ENCODE measurements at places on chromosomes 11 and 22.

- DNase-seq = no peak
Measured at GRCh38 chr11:118851970-118852369, 31.7 kb upstream of the CXCR5 start.

DNA sequence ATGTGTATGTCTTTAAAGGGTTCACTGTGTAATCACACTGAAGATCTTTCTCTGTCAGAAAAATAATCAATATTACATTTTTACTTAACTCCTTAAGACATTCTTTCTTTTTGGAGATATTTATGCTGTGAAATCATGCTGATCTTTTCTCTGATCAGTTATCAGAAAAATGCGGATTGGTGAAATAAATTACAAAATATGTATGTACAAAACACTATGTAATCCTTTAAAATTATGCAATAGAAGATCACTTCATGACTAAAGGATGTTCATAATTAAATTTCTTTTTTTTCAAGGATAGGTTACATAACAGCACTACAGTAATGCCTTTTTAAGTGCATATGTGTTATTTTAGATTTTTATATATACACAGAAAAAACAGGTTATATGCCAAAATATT, 24.7 kb downstream of the BTBD10 start:
- DNase-seq = no peak

DNA sequence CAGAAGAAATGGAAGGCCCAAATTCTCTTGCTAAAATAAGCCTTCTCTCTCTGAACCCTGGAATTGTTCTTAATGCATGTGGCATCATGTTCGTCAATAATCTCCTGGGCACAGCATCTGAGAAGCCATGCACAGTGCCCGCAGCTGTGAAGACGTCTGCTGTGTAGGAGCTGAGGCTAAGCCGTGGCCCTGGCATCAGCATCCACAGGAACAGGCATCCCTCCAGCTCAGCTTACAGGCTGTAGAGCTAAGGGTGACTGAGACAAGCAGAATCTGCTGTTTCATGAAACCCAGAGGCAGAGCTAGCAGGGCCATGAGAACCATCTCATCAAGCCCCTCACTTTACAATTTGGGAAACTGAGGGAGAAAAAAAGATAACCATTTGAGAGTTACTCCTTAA, 60.6 kb downstream of the SEZ6L start:
- no peak for DNase-seq

- no peak for DNase-seq
Measured at GRCh38 chr11:67492801-67493547, 10.1 kb downstream of the AIP start.

DNA sequence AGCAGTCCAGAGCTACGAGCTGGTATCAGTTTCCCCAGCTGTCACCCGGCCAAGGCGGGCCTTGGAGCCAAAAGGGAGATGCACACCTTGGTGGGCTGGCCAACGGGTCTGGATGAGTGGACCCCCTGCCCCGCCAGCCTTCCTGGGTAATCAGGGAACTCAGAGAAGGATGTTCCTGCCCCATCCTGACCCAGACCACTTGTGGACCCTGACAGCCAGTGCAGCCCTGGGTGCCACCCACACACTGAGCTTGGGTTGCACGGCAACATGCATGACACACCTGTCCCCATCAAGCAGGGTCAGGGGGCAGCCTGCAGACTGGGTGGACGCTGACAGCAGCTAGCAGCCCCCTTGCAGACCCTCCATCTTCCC, 8.6 kb downstream of the SLC25A1 start:
- no peak for DNase-seq

- no peak for DNase-seq
Measured at GRCh38 chr11:15177491-15177890, 62.8 kb downstream of the INSC start.

DNA sequence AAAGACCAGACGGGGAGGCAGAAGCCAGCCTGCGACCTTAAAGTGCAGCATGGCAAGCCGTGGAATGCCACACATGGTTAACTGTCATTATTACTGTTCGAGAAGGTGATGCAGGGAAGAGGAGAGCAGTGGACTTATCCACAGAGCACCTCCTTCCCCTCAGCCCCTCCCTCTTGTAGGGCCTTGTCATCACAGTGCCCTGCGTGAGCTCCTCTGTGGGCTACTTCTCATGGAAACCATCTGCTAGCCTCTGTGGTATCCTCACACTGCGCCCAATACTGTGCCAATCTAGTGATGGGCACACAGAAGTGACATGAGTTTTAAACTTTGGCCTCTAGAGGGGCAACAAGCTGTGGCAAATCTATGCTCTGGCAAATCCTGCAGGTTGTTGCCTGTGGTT, 18.2 kb upstream of the CCDC134 start:
- DNase-seq = no peak

DNA sequence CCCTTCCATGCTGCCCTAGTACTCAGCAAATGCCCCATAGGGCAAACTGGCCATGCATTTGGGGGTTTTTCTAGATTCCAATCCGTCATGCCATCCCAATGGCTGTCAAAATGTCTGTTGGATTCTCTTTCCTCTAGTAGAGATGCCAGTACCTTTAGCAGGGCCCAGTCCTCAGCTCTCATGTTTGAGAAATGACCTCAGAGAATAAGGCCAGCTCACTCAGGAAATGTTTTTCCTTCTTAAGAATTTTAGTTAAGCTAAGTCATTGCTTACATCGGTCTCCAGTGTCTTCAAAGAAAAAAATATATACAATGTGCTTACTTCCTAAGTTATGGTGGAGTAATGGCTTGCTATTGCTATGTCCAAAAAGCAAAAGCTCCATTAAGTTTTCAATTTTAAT, 14.1 kb upstream of the ALKBH3 start:
- no peak for DNase-seq

- DNase-seq = peak; percentile 71
Measured at GRCh38 chr11:66327171-66328030, 8.8 kb downstream of the RIN1 start.

DNA sequence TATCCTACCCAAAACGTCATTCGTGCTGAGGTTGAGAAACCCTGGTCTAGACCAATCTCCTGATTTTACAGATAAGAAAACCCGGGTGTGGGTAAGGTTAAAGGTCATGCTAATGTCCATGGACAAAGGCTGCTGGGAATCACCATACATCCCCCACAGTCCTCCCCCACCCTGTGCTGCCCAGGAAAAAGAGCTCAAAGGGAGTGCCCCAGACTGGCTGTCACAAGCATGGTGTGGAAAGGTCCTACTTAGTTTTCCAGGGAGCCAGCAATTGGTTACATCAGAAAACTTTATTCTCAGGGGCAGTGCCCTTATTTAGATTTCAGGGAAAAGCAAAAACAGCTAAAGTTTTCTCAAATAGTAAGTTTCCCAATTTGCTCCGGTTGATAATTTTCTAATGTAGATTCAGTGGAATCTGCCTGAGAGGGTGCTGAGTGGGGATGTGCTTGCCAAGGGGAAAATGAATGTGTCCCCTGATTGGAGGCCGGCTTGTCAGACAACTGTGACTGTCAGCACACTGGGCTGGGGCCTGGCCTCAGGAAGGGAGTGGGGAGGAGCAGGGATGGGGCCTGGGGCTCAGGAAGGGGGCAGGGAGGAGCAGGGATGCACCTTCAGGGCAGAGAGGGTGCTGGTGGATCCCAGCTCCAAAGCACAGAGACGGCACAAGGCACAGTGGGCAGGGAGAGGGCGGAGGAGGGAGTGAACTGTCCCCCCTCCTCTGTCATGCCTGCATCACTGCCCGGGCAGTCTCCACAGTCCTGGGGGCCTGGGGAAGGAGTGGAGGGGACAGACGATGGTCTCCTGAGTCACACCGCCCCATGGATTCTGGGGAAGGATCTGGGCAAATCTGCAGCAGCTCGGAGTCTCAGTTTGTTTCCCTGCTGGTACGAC, 263.6 kb downstream of the KIRREL3 start:
- DNase-seq = no peak

GRCh38 chr11:13286279-13286821, 8.8 kb downstream of the BMAL1 start:
- no peak for DNase-seq

- DNase-seq = no peak
Measured at GRCh38 chr11:79434283-79434682, 6.5 kb downstream of the TENM4 start.

GRCh38 chr22:19480173-19480568, 451 bp downstream of the CDC45 start:
- DNase-seq = no peak

- DNase-seq = no peak
Measured at GRCh38 chr11:35550374-35551036, 25.1 kb upstream of the PAMR1 start.

- no peak for DNase-seq
Measured at GRCh38 chr11:4084406-4085125, 10.0 kb upstream of the RRM1 start.

- no peak for DNase-seq
Measured at GRCh38 chr11:99098751-99099150, 78.0 kb downstream of the CNTN5 start.

GRCh38 chr11:9053316-9054035, 37.9 kb downstream of the SCUBE2 start:
- no peak for DNase-seq

- no peak for DNase-seq
Measured at GRCh38 chr11:119041821-119042514, 11.3 kb upstream of the SLC37A4 start.

- DNase-seq = peak; percentile 88
Measured at GRCh38 chr11:128448200-128448886, 139.0 kb downstream of the ETS1 start.

GRCh38 chr11:37786214-37786755, 1188.2 kb upstream of the RAG2 start:
- DNase-seq = peak; percentile 76

- no peak for DNase-seq
Measured at GRCh38 chr11:15705891-15706290, 591.2 kb downstream of the INSC start.

GRCh38 chr22:22074634-22075381, 92.2 kb upstream of the TOP3B start:
- DNase-seq = no peak

DNA sequence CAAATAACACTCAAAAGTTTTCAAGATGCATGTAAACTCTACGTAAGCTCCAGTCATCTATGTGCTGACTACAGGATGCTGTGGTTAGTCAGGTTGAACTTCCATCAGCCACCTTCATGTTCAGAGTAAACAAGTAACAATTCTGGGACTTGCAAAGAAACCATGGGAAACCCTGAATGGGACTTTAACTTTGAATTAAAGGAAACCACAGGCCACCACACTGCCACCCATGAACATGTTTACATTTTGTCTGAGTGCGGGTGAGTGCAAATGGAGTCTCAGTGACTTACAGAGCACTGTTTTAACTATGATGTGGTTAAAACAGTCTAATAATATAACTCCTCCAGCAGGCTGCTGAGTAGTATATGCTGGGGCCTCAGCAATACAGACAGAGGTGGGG, 12.9 kb upstream of the SYTL2 start:
- no peak for DNase-seq

GRCh38 chr11:63032457-63032856, 16.8 kb upstream of the SLC22A8 start:
- DNase-seq = no peak

DNA sequence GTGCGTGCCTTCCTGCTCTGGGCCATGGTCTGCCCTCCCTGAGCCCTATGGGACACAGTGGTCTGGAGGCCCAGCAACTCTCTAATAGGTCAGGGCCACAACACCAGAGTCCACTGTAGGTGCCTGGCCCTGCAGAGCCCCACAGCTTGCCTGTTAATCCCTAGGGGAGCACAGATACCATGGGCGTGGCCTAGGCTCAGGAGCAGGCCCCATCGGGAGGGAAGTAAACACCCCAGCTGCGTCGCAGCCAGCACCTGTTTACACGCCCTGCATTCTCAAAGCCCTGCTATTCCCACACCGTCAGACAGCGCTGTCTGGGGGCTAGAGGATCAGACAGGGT, 2.5 kb downstream of the KCTD17 start:
- no peak for DNase-seq

- DNase-seq = no peak
Measured at GRCh38 chr11:45104006-45104789, 42.2 kb upstream of the PRDM11 start.

DNA sequence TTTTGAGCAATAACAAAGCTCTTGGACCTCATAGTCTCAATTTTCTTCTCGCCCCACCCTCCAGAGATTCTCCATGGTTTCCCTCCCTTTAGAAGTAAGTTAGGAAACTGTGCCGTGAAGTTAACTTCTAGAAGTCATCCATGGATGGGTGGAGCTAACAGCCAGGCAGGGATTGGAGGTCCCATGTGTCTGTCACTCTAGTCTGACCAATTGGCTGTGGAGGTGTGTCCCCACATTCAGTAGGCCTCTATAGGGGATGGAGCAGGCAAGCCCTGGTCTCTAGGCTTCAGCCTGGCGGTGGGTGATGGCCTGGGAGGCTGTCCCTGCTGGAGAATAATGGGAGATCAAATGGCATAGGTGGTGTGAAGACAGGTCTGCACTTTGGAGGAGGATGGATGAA, 50.7 kb downstream of the TP53I11 start:
- DNase-seq = peak; percentile 35

DNA sequence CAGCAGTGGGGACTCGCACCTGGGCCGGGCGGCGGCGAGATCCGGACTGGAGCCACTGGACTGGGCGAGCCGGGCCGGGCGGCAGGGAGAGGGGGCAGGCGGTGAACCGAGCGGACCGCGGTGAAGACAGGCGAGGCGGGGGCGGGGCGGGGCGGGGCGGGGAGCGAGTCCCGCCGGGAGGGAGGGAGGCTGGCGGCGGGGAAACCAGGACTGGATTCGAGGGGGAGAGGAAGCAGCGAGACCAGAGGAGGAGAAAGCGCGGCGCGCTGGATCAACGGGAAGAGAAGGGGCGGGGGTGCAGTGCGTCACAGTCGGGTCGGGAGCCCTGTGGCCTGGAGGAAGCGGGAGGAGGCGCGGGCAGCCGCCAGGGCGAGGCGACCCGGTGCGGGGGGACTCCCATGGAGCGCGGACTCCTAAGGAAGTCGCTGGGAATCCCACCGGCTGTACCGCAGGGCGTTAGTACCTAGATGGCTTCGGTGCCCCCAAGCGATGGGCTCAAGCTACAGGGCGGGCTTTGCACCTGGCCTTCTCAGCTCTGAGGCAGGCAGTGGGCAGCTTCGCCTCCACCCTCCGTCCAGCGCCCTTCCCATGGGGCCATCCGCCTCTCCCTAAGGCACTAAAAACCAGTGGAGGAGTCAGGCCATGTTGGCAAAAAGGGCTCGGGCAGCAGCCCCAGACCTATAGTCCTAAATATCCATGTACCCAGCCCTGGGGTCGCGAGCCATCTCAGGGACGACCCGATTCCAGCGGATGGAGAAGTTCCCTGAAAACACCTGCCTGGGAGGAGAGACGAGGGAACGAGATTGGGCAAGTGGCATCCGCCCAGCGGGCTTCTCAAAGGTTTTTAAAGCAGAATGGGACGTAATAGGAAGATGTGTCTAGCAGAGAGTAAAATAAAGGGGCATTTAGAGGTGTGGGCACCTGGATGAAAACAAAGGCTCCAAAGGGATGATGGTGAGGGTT, at the start of gene TMEM121B:
Gene TMEM121B (minus strand): TSS at position 128 of the 963 bp plus-strand sequence. CDS start 233 bp downstream, outside the sequence.
- peak; percentile 39 for DNase-seq

- no peak for DNase-seq
Measured at GRCh38 chr11:105786741-105787140, 176.9 kb downstream of the GRIA4 start.

DNA sequence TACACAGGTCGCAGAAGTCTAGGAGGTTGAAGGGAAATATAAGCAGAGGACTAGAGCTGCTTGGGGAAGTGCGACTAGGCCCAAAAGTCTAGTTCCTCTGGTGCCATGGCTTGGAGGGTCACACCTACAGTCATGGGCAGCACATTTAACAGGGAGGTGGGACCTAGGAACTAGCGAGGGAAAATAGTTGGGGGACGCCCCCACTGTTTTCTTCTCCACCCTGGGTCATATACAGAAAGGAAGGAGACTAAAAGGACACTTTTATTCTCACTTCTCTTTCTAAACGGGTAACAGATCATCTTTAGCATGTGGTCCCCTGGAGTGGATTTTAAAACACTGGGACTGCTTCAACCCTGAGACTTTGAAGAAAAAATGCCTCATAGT, 16.6 kb downstream of the APIP start:
- no peak for DNase-seq

GRCh38 chr11:119149018-119149785, at the start of gene ABCG4:
ABCG4 (plus strand) TSS chr11:119149052; CDS start chr11:119149966, 914 bp downstream.
- DNase-seq = no peak

Measured in astrocyte of the spinal cord (primary cell).